ENCODE measurements at places on chromosomes 3 and 15.
A peak's percentile ranks its signal among the peaks of the same experiment; 100 is the strongest.

- no peak for DNase-seq
Measured at GRCh38 chr3:174862101-174862500, 3.0 kb downstream of the NAALADL2 start.

- DNase-seq, result no peak
Measured at GRCh38 chr15:49521802-49522201, 98.8 kb downstream of the FGF7 start.

DNA sequence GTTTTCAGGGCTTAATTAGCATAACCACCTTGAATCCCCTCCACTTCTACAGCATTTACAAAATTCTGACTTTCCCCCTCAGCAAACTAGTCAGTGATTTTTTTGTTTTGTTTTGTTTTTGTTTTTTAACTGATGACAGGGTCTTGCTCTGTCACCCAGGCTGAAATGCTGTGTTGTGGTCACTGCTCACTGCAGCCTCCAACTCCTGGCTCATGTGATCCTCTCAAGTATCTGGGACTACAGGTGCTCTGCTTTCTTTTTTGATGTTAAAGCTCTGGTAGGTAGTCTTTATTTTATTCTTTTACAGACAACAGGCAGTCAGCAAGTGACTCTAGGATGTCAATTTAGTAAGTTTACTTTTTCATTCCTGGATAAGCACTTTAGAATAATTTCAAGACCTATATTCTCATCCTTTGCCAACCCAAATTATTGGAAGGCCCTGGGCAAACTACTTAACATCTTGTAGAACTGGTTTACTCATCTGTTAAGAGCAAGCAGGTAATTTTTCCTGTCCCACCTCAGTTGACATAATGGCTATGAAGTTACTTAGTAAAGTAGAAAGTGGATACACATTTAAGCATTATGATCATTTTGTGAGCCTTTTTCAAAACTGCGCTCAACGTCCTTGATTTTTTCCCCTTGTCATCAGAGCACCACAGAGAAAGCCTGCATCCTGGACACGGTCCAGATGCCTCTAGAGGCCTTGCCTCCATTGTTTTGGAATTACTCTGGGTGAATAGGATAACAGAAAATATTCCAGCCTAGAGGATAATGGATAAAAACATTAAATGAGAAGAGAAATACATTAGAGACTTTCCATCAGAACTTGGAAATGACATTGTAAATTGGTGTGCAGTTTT is 69.9 kb upstream of the NDUFB4 start:
- DNase-seq, result no peak

- DNase-seq, result no peak
Measured at GRCh38 chr3:98705212-98705611, 57.9 kb upstream of the ST3GAL6 start.

GRCh38 chr3:139112230-139112558 is 67.5 kb upstream of the PRR23C start:
- DNase-seq, result no peak

DNA sequence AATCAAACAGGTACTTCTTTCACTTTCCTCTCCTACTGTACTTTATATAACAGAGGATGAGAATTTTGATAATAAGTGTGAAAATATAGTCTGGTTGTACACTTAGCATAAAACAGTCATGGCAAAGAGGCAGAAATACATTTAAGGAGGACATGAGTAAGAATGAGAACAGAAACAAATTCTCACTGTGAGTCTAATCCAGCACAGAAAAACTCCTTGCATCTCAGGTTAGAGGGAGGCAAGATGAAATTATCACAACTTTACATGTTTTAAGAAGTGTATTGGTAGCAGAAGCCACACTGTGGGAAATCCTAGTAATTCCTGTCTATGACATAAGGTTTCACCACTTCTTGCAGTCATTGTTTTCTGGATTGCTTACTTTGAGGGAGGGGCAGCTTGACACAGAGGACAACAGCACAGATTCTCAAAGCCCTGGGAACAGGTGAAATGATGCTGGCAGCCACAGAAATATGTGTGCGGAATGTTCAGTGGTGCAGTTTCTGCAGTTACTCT is 733.6 kb upstream of the GBE1 start:
- no peak for DNase-seq

DNA sequence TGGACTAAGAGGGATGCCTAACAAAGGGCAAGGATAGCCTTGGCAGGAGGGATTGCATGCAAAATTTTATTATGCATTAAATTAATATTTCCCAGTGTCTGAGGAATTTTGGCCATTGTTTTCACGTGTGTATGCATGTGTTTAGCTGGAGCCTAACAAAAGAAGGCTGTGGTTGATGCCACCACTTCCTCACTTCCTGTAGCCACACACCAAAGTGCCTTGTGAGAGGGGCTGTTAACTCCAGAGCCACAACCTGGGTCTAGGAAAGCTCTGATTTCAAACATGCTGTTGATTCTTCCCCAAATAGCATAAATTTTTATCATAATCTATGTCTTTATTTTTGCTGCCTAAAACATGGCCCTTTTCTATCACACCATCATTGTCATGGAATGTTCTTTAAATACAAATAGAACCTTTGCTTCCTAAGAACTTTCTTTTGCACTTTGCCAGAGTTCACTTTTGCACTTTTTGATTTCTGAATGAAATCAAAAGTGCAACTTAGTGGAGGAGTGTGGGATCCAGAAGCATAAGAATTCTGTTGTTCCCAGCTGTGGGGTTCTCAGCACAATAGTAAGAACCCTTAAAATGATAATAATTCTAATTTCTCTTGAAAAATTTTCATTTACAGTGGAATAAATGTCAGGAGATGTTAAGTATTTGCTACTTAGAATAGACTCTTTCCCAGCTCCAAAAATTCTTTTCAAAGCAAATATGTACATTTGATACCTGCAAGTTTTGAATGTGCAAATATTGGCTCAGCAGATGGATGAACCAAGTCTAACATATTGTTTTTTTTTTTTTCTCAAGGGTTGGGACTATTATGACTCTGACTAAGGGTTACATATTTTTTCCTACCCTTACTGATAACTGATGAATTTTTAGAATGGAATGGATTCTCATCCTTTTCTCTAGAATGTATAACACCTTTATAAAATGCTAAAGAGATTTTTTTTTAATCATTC is 35.6 kb upstream of the SPTSSB start:
- DNase-seq, result peak; percentile 23

GRCh38 chr3:102290241-102290640 is 144.6 kb upstream of the ZPLD1 start:
- DNase-seq, result no peak

- no peak for DNase-seq
Measured at GRCh38 chr3:128174675-128175590, 21.7 kb downstream of the EEFSEC start.
